ENCODE measurements at places on chromosomes 7 and 10.

GRCh38 chr7:150396851-150397260, 17.7 kb downstream of the ZNF775 start:
- no peak for DNase-seq

- DNase-seq = no peak
These were observed 342.6 kb downstream of the TCERG1L start for GRCh38 chr10:130968964-130969363.

GRCh38 chr7:114644455-114644854, 229.8 kb downstream of the FOXP2 start:
- no peak for DNase-seq

DNA sequence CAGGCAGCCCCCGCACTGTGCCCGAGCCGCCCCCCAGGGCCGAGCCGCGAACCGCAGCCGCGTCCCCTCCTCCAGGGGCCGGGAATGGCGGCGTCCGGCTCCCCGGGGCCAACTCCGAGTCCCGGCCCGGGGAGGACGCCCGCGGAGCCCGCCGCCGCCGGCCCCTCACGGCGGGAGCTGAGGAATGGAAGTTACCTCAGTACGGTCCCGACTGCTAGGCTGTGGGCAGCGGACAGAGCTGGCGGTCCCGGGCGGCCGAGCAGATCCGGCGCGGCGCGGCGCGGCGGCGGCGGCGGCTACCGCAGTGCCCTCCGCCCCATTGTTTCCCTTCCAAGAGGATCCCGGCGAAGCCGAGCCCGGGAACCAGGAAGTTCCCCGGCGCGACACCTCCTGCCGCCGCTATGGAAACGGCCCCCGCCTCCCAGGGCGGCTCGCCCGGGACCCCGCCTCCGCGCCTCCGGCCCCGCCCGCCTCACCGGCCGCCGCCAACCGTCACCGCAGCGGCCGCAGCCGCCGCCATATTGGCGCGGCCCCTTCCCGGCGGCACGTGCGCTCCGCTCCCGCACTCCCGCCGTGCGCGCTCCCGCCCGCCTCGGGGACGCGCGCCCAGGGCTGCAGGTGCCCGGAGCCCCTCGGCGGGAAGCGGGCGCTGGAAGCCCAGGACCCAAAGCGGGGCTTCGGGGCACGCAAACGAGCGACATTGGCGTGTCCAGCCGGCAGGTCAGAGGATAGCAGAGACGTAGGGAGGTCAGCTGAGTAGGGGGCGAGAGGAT, at the start of gene USP6NL:
Gene USP6NL, minus strand, starts transcription at position 403 of the 773 bp plus-strand sequence. CDS start 14,016 bp downstream, outside the sequence.
- DNase-seq = peak; percentile 83

DNA sequence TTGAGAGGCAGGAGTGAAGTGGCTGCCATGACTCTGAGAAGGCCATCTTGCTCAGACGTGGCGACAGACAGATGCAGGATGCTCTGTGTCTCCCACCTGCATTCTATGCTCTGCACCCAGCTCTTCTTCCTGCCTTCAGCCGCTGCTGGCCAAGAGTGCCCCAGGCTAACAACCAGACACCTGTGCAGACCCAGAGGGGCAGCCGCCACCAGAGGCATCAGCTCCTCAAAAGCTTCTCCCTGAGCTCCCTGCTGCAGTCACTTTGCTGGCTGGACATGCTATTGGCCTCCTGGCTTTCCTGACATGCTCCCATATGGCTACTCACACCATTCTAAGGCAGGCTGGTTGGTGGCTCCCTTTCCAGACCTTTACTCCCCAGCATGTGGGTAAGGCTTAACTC, 70.6 kb upstream of the GRB10 start:
- DNase-seq = no peak

- no peak for DNase-seq
These were observed 10.1 kb downstream of the ELFN1 start for GRCh38 chr7:1679966-1680730.

DNA sequence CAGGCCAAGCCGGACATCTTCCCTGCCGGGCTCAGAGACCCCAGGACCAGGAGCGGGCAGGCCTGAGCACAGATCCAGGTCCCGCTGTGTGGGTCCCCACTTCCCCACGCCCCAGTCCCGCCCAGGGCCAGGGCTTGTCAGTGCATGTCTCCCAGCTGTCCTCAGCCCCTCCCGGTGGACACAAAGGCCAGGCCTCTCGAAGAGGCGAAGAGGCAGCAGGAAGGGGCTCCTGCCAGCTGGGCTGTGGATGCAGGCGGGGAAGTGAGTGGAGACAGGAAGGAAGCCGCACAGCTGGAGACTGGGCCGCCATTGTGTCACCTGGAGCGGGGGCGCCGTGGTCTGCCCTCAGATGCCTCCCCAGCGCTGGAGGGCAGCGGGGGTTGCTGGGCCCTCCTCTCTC, 4.8 kb downstream of the GRIFIN start:
- no peak for DNase-seq

DNA sequence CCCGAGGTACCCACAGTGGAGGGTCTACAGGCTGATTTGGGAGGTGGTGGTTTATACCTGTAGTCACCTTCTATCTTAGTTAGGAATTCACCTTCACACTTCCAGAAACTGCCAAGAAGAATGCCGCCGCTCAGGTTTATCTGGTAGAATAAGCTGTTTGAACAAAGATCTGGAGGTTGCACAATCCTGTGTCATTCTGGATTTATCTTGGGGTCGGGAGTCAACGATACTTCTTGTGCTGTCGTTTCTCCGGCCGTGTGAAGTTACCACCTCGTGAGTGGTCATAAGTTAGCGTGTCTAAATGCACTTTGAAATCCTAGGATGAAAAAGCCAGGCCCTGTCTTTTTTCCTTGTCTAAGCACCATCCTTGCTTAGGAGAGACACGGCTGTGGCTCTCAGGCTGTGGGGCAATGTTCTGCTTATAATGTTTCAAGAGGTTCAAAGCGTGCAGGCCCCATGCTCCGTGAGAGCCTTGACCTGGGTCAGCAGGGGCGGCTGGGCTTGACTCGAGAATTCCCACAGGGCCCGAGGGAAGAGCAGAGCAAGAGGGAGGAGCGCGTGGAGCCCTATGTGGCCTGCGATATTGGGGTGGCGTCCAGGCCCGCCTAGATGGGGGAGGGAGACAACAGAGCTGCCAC, 35.5 kb downstream of the GRIFIN start:
- no peak for DNase-seq

DNA sequence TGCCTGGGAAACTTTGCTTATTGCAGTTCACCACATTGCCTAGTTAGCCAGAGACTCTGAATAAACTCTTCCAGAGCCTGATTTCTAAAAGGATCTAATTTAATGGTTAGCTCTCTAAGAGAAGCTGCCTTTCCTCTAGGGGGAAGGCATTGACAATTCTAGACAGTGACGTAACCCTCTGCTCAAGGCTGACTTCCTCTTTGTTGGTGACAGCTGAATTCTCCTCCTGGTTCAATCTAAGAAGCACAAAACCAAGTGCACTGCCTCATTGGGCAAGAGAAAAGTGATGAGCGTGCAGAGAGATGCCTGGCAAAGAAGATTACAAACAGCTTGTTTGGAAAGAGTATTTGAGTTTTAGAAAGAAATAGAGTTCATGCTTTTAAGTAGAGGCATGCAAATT, 102.7 kb downstream of the MACC1 start:
- no peak for DNase-seq

GRCh38 chr7:74627661-74628411, 29.7 kb upstream of the GTF2I start:
- DNase-seq = no peak

- peak; percentile 49 for DNase-seq
These were observed 256.3 kb upstream of the MINDY3 start for GRCh38 chr10:16116404-16117304.

DNA sequence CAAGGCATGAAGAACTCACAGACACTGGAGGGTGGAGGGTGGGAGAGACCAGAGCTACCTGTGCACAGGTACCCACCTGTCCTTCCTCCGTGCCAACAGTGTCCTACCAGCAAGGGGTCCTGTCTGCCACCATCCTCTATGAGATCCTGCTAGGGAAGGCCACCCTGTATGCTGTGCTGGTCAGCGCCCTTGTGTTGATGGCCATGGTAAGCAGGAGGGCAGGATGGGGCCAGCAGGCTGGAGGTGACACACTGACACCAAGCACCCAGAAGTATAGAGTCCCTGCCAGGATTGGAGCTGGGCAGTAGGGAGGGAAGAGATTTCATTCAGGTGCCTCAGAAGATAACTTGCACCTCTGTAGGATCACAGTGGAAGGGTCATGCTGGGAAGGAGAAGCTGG, 21.8 kb downstream of the PRSS2 start:
- no peak for DNase-seq

DNA sequence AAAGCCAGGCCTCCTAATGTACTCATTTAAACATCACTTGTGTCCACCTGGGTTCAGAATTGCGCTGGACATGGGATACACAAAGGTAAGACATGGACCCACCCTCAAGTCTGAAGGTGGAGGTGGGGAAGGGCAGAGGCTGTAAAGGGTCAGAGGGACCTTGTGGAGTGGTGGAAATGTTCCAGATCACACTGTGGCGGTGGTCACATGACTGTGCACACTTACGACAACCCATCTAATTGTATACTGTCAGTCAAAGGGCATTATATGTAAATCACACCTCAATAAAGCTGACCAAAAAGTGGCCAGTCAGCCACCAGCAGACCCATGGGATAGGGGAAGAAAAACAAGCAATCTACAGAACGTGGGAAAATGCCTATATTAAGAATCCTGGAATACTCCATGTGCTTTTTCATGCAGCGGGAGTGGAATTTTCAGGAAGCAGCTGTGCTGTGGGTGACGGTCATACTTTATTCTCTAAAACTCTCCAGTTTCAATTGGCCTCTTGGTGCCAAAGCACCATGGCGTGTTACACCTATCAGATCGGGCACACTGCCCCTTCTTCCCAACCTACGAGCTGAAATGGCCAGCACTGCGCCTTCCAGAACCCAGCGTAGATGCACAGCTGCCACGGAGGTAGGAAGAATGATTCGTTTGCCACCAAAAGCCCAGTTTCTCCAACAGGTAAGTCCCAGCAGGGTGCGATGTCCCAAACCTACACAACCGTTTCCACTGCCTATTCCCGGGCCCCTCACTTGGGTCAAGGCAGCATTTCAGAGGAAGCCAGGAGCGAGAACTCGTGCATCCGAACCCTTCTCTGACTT, 69.8 kb downstream of the PRKAG2 start:
- DNase-seq = no peak

DNA sequence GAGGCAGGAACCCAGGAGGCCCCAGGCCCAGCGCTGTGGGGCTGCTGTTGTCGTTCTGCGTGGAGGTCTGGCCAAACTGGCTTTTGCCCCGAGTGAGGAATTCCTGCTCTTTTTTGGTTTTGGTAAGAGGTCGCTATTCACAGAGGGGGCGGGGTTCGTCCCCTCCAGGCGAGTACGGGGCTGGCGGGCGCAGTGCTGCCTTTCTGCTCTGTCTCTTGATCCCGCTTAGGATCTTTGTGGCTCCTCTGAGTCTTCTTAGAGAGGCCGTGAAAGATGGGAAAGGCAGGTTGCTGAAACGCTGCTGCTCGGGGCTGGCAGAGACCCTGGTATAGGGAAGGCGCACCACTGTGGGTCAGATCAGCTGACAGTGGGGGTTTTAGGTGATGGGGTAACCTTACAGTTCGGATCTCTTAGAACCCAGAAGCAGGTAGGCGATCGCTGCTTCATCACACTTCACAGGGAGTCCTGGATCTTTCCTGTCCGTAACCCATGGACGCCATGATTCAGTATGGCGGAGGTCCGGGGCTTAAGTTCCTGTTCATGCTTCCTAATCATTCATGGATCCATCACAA, 136.7 kb downstream of the KIF20B start:
- no peak for DNase-seq

DNA sequence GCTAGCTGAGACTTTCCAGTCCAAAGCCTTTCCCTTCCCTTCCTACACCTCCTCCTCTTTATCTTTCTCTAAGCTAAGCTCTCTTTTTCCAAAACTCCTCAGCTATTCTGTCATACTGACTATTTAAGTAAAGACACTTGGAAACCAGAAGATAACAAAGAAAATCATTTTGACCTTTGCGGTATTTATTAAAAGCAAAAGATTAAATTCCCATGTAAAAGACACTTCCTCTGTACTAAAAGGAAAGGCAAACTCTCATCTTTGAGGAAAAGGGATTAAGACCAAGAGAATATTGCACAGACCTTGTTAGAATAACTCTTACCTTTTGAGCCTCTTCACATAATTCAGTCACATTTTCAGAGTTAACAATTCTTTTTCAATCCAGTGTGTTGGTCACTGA, 15.8 kb downstream of the ST8SIA6 start:
- DNase-seq = no peak

DNA sequence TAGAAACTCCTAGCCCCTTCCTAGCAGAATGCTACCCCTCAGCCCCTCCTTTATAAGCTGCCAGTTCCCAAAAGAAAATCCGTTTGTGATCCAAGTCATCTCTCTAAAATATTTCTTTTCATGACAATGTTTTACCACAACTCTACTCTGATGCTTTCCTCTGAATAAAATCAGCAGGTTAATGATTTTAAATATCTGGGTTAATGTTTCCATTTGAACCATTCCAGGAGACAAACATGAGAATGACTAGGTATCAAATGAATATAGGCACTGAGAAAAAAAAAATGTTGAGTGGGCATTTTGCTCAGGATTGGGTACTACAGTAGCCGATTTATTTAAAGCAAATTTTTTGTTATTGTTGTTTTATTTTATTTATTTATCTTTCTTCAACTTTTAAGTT, 360.3 kb downstream of the WDR11 start:
- no peak for DNase-seq

GRCh38 chr10:69890065-69890847, 88.5 kb downstream of the COL13A1 start:
- no peak for DNase-seq

GRCh38 chr7:140673063-140673773, 473 bp downstream of the ADCK2 start:
- peak; percentile 33 for DNase-seq

DNA sequence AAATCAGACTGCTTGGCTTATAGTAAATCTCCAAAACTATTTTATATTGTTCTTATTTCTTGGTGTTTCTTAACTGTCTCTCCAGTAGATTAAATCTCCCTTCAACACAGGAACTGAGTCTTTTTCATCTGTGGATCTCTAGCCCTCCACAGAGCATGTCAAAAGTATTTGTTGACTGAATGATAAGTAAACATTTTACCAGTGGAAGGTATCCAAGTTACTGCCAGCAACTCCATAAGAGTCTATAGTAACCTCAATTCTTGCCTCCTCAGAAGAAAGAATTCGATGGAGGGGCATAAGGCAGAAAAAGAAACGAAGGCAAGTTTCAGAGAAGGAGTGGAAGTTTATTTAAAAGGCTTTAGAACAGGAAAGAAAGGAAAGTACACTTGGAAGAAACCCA, 293.9 kb upstream of the DKK1 start:
- DNase-seq = no peak

GRCh38 chr7:70640266-70640833, 491.6 kb upstream of the GALNT17 start:
- DNase-seq = no peak

GRCh38 chr7:157136372-157136771, 2.4 kb upstream of the UBE3C start:
- peak; percentile 49 for DNase-seq

DNA sequence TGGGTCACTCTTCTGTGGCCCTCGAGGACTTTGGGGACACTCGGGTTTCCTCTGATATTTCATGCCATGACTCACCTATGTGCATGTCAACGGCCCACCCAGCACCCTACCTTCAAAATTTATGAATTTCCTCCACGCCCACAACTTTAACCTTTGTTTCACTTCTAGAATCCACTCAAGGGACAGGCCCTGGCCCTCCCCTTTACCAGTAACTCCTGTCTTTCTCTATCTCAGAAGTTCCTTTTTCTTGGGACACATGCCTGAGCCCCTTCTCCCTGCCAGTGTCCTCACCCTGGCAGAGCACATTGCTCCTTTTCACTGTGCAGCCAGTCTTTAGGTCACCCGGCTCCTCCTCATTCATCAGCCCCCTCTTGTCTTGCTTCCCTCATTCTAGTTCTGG, 282.5 kb upstream of the KLF6 start:
- DNase-seq = no peak
